ENCODE measurements at places on chromosomes 1 and 21.
A peak's percentile ranks its signal among the peaks of the same experiment; 100 is the strongest.

- DNase-seq, result no peak
These were observed 62.5 kb downstream of the TMCO4 start for GRCh38 chr1:19737104-19737825.

GRCh38 chr1:16302709-16303627 is 49.3 kb downstream of the FBXO42 start:
- DNase-seq, result no peak

- DNase-seq, result peak; percentile 88
These were observed 4.2 kb upstream of the DYRK3 start for GRCh38 chr1:206631085-206631509.

DNA sequence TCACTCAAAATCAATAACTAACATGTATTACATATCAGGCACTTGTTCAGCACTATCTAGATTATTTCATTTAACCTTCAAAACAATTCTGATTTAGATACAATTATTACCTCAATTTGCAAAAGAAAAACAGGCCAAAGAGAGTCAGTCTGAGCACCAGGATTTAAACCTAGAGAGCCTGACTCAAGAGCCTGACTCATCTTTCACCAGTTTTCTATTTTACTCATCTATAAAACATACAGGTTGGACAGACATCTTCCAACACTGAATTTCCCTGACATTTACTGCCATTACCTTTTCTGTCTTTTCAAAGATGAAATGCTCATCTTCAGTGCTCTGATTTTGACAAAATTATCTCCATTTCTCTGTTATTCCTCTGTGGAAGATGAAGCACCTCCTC is 116.5 kb downstream of the MRPL39 start:
- no peak for DNase-seq

DNA sequence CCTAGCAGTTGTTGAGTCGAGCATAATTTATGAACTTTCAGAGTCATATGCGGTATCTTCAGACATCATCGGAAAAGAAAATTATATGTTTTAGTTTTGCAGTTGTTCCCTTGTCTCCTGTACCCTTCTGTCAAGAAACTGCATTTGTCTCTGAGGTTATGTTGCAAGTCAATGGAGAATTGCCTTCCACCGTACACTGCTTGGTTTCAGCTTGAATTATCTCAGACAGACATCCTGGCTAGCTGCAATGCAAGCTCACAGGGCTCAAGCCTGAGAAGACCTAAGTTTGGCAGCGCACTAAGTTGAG is 156.0 kb downstream of the NFIA start:
- DNase-seq, result no peak

GRCh38 chr1:99992760-99993467 is 23.1 kb downstream of the SLC35A3 start:
- no peak for DNase-seq

DNA sequence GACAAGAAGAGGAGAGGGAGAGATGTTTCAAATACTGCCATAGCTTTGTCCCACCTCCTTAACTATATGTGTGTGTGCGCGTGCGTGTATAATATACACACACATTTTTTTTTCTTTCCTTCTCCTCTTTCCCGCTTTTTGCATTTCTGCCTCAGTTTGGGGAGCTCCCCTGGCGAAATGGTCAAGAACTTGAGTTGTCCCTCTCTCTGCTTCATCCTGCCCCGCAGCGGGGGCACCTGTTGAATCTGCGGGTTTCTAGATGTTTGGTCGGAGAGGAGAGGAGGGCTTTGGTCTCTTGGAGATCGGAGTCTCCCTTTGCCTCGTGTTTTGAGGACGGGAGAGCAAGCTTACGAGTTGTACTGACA is 504 bp downstream of the SCCPDH start:
- peak; percentile 64 for DNase-seq

- DNase-seq, result no peak
These were observed 38.3 kb downstream of the ABCG1 start for GRCh38 chr21:42257091-42257765.

GRCh38 chr1:208318150-208318734 is 74.1 kb upstream of the PLXNA2 start:
- DNase-seq, result no peak

DNA sequence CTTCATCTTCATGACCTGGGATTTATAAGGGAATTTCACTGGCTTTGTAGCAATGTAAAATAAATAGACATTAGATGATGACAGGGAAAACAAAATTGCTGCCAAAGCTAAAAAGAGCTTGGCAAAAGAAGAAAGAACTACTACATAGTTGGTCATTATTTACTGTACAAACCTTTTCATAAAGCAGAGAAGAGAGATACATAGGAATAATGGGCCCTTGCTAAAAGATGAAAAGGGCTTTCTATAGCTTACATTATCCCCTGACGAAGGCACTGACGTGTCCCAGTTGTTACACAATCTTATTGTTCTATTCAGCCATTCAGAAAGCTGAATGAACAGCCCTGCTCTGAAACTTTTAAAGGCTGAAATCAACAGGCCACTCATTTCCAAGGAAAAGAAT is 57.1 kb downstream of the ZC3H11B start:
- no peak for DNase-seq

GRCh38 chr1:41631154-41631553 is 146.7 kb upstream of the EDN2 start:
- no peak for DNase-seq
